ENCODE measurements at places on chromosomes 4 and X.

GRCh38 chrX:114344756-114345349 lies 239.0 kb upstream of the HTR2C start:
- no peak for DNase-seq

DNA sequence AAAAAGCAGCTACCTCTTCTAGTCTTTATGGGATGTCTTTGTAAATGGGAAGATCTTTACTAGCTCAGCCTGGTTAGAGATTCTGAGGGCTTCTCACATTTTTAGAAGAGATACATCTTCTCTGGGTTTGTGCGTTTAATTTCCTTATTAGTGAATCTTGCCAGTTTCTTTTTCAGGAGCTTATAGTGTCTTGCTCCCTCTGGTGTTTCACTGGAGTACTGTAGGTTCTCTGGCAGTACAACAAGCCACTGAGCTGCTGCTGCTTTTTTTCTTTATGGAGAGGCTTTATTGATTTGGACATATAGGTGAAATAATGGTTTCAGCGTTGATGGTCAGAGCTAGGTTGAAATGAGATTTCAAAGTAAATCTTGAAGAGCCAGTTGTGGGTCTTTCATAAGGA lies 82.9 kb downstream of the LAS1L start:
- no peak for DNase-seq

DNA sequence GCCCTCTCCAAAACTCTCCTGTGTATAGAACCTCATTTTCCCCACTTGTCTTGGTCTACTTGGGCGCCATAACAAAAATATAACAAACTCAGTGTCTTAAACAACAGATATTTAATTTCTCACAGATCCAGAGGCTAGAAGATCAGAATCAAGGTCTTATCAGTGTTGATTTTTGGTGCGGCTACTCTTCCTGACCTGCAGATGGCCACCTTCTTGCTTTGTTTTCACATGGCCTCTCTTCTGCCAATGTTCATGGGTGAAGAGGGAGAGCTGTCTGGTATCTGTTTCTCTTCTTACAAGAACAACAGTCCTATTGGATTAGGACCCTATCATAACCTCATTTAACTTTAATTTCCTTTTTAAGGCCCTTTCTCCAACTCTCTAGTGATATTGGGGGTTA lies 177.3 kb downstream of the PABPC4L start:
- DNase-seq: no peak

DNA sequence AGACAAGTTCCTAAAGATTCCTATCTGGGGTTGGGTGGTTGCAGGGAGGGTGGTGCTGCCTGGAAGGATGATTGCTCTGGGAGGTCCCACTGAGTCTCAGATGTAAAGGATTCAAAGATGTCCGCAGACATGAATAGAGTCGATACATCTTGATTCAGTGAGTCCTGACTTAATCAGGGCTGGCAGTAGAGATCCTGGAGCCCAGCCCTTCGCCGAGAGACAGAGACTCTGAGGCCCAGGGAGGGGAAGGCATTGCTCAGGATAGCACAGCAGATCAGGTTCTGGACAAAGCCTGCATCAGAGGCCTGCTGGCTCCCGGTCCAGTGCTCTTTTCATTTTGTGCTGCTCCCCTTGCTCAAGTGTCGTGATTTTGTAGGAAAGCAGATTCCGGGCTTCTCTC lies 21.7 kb downstream of the PJA1 start:
- no peak for DNase-seq

GRCh38 chr4:187921946-187922623 lies 73.5 kb upstream of the ZFP42 start:
- DNase-seq: no peak

DNA sequence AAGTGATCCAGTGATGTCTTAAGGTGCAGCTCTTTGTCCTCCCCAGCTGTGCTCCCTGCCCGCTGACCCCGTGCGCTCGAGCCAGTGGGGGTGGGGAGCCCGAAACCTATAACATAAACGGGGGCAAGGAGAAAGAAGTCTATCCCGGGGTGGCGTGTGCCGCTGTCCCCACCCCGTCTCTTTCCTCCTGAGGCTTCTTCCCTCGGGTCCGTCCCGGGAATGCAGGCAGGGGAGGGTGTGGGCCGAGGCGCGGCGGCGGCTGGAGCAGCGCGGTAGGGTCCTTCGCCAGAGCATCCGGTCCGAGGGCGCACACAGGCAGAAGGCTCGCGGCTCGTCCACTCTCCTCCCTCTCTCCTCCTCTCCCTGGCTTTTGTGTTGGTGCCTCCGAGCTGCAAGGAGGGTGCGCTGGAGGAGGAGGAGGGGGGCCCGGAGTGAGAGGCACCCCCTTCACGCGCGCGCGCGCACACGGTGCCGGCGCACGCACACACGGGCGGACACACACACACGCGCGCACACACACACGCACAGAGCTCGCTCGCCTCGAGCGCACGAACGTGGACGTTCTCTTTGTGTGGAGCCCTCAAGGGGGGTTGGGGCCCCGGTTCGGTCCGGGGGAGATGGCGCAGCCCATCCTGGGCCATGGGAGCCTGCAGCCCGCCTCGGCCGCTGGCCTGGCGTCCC lies at the start of gene RAB33A:
Gene RAB33A (plus strand): TSS at position 517 of the 681 bp plus-strand sequence. CDS start 101 bp downstream, at position 618.
- peak; percentile 51 for DNase-seq

DNA sequence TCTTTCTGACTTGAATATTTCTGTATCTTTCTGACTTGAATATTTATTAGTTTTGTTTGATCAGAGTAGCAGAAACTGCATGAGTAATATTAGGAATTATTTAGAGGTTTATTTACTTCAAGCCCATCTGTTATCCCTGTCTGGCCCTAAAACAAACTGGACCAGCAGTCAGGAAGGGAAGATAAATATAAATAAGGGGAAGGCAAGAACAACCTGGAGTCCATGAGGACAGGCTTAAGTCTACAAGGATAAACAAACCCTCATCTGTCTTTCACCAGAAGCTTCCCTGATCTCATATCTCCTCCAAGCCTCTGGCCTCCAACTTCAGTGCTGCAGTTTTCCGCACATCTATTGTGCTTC lies 524.9 kb downstream of the CENPC start:
- DNase-seq: no peak

DNA sequence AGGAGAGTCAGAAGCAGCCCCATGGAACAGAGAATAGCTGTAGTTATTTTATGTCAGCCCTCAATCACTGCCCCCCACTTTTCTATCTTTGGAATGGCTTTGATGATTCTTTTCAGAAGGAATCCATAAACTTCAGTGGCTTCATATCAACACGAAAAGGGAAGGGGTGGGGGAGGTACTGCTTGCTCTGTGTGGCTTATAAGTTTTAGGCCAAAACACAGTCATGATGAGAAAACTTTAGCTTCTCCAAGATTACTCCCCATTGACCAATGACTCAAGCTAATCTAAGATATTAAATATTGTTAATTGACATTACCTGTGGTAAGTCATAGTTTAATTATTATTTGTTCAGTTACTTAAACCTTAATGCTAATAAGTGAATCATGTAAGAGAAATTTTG lies 669.6 kb upstream of the FAM241A start:
- DNase-seq: no peak

- no peak for DNase-seq
Observed at GRCh38 chrX:49930039-49930438, 7.6 kb downstream of the CLCN5 start.

Measured in activated CD4-positive, CD25-positive, alpha-beta regulatory T cell treated with anti-CD3 and anti-CD28 coated beads, Interleukin-2, amount 50 U/mL, for 72 hours (primary cell).